ENCODE measurements at places on chromosomes 11 and 22. TPM values are rescaled to one million over a fixed set of nuclear protein-coding genes. Genes with fewer than 3 reads are reported as not detected.
A peak's percentile ranks its signal among the peaks of the same experiment; 100 is the strongest.

Gene IRAG1
- 66.3 TPM for total RNA-seq

Gene GAB2
- 12.1 TPM for total RNA-seq

Gene PICALM
- 229 TPM for total RNA-seq

Gene ADM
- total RNA-seq: 234 TPM

Gene OPCML
- 1.8 TPM for total RNA-seq

Gene NELL1
- total RNA-seq: not detected

Gene SLC17A6
- not detected for total RNA-seq

DNA sequence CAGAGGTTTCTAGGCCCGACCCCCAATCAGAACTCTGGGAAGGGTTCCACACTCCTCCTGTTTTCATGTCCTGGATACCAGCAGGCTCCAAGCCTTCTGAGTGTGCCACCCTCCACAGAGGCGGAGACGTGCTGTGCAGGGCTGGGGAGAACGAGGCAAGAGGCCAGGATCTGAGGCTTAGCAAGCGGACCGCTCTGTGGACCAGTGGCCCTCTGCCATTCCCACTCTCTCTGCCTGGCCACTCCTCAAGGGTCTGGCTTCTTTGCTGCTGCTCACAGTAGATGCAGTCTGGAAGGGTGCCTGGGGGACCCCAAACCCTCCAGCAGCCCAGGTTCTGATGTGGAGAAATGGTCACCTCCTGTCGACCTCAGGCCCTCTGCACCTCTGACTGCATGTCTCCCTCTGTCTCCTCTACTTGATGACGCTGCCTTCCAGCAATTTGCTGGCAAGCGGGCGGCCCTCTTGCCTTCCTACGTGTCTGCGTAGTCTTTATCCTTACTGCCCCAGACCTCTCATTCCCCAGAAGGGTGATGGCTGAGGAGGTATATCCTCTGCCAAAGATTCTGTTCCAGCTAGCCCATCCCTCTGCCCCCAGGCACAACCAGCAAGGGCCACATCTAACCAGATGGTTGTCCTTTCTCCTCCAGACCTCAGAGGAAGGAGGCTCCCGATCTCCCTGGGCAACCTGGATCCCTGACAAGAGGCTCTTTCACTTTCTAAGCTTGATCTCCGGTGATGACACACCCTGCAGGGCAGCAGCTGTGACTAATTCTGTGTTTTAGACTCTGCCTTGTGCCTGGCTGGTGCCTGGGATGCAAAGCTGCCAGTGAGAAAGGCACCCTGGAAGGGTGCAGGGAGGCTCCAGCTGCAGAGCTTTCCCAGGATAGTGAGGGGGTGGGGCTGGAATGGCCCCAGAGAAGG lies 87.3 kb downstream of the NAT10 start:
- DNase-seq: peak; percentile 97

DNA sequence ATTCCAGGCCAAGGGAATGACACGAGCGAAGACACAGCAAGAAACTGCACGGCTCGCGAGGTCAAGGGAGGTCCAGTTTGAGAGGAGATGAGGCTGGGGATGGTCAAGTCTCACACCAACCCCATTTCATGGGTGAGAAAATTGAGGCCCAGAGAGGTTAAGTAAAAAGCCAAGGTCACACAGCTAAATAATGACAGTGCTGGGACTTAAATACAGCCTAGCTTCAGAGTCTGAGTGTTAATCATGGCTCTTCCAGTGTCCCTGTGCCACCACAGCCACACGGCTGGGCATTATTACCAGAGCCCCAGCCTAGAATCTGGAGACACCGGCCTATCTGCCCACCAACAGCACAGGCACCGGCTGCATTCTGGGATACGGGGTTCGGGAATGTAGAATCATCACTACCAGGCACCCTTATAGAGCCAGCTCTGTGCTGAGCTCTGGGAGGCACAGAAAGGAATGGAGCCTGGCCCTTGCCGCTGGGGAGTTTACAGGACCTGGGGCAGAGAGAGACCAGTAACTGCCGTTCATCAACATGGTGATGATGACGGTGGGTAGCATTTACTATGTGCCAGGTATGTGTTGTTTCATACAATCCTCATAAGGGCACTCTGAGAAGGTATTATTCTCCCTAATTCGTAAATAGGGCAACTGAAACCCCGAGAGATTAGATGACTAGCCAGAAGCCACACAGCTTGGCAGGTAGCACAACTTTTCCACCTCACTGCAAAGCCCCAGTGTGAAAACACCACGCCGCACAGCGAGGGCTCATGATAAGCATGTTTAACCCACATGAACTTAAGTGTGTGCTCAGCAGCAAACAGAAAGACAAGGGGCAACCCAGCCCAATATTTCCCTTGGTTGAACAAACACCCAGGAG lies 51.8 kb downstream of the CD6 start:
- no peak for DNase-seq

DNA sequence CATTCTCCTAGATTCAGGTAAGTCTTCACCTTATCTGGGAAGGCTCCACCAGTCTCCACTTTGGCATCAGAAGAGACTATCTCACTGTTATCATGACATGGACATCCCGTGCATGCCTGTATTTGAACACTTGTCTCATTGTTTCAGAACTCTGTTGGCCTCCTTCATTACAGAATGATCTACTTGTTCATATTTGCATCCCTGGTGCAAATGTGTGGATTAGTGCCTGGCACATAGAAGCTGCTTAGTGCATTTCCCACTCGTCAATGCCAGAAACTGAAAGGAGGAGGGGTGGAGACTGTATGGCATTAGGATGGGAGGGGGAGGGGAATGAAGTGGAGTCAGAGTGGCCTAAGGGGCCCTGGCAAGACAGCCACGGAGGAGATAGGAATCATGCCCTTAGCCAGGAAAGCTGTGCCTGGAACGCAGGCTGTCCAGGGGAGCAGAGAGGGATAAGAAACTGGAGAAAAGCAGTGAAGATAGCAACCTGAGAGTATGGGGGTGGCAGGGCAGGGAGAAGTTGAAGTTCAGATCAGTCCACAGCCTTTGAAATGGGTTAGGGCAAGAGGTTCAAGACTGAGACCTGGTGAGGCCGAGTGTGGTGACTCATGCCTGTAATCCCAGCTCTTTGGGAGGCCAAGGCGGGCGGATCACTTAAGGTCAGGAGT lies 53.8 kb upstream of the CAPRIN1 start:
- peak; percentile 1 for DNase-seq

- DNase-seq: no peak
Measured at GRCh38 chr11:6604790-6605189, 1.2 kb downstream of the ILK start.

- DNase-seq: no peak
Measured at GRCh38 chr11:116272181-116272789, 500.5 kb downstream of the BUD13 start.

GRCh38 chr11:57499983-57500461 lies 15.5 kb downstream of the SLC43A1 start:
- DNase-seq: no peak
